Stimulated activated CD4-positive, alpha-beta T cell treated with anti-CD3 and anti-CD28 coated beads, TNF-alpha, amount 100 ng/mL, for 48 hours (primary cell): ENCODE measurements at places on chromosomes 5 and 9.

GRCh38 chr9:135874859-135875258, 32.5 kb downstream of the CAMSAP1 start:
- DNase-seq, result no peak

DNA sequence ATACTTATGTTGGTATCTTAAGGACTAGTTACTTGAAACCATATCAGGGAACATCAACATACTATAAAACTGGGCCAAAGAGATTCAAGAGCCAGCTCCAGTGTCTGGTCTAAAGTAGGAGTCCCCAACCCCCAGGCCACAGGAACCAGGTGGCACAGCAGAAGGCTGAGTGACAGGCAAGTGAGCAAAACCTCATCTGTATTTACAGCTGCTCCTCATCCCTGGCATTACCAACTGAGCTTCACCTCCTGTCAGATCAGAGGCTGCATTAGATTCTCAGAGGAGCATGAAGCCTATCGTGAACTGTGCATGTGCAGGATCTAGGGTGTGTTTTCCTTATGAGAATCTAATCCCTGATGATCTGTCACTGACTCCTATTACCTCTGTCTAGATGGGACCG, 581.6 kb upstream of the CDH9 start:
- DNase-seq, result no peak

- no peak for DNase-seq
Observed at GRCh38 chr9:34573599-34574325, 15.8 kb downstream of the CNTFR start.

GRCh38 chr9:89745601-89746376, 141.0 kb downstream of the GADD45G start:
- DNase-seq, result no peak

DNA sequence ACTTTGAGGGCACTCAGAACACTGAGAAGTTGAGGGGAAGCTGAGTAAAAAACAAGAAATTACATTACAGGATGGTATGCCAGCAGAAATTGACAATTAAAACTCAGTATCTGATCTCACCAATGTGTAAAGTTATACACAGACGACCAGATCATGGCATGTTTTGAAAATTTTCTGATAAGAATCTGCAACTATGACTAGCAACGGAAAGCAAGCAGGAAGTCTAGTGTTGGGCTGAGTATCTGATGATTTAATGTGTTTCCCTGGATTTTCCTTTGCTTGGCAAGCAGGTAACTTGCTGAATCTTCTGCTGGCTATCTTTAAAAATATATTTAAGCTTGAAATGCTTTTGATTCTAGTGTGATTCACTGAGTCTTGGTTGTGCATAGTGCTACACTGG, 5.2 kb upstream of the GCNT4 start:
- DNase-seq, result no peak

GRCh38 chr5:60507687-60508086, 192.3 kb downstream of the DEPDC1B start:
- no peak for DNase-seq

DNA sequence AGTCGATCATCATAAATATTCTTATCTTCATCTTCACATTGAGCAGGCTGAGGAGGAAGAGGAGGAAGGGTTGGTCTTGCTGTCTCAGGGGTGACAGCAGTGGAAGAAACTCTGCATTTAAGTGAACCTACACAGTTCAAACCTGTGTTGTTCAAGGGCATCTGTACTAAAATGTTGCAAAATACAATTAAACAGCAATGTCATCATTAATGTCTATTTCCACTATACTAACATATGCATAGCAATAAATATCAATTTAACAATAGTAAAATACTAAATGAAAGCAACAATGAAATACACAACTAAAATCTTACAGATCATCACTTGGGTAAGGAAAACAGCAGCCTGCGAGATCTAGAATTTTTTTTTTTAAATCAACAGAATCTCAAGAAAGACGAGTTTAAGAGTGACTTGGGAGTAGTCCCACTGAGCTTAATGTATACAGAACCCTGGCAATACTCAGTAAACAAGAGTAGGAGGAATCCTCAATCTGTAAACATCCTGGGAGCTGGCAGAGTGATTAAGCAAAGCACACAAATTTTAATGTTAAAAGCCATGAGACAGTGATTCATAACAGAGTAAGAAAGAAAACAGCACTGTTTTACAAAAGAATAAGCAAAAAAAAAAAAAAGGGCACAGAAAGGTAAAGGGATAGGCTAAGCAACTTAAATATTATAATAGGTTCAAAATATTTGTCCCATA, 10.0 kb downstream of the HOMER1 start:
- DNase-seq, result no peak

DNA sequence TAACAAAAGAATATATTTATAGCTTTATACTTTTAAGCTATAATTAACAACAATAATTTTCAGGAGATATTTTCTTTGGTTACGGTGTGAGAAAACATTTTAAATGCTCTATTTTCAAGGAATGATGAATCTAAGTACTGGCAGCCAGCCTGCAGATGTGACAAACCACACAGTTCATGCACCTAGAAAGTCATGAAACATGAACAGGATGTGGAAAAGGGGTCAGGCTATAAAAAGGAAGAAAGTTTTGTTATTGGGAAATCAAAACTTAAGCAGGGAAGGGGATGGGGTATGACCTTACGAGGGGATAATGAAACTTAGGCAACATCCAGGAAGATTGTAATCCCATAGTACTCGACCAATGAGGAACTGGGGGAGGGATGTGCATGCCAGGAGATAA, 508.7 kb upstream of the GRAMD2B start:
- no peak for DNase-seq

GRCh38 chr5:41856644-41857491, 13.4 kb downstream of the OXCT1 start:
- DNase-seq, result no peak

DNA sequence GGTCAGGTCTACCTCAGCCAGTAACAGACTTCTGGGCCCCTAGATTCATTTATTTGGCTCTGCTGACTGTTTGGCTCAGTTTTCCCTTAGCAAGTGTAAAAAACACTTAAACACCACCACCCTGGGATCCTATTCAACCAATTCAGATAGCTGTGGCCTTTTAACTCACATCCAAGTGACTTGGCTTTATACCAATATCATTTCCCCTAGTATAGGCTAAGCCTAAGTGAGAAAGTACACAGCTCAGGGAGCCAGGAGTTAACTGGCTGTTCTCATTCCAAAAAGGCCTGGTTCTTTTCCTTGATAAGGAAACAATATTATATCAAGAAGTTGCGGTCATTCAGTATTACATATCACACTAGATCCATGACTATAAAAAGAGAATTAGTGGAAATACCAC, 163.5 kb downstream of the ARL15 start:
- no peak for DNase-seq

DNA sequence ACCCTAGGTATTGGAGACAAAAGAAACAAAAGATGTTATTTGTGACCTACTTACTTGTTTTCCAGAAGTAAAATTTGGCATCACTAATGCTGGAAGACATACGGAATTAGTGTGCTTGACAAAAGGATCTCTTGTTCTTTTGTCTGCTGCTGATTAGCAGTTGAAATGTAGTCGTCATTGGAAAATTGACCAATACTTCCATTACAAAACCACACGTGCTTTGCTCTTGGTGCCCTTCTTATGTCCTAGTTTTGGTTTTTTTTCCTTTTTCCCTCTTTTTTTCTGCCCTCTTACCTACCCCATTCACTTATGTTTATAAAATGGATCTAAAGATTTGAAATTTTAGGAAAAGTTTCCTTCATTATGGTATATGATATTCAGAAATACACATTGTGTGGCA, 197.4 kb downstream of the FER start:
- no peak for DNase-seq

- DNase-seq, result no peak
Observed at GRCh38 chr5:101977729-101978345, 318.2 kb downstream of the SLCO4C1 start.

DNA sequence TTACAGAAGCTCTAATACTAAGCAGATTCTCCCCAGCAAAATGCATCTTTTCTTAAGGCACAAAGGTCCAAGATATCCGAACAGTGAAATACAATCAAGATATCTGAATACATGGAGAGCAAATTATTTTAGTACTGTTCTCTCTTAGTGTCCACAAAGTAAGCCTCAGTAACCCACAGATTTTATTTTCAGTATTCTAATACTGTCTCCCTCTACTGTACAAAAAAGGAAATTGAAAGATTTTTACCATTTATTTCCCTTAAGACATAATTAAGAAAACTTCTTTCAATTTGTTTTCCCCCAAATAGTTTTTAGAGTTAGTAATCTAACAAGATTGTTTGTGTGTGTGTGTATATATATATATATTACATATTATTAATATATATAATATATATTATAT, 24.7 kb upstream of the NOL6 start:
- no peak for DNase-seq

DNA sequence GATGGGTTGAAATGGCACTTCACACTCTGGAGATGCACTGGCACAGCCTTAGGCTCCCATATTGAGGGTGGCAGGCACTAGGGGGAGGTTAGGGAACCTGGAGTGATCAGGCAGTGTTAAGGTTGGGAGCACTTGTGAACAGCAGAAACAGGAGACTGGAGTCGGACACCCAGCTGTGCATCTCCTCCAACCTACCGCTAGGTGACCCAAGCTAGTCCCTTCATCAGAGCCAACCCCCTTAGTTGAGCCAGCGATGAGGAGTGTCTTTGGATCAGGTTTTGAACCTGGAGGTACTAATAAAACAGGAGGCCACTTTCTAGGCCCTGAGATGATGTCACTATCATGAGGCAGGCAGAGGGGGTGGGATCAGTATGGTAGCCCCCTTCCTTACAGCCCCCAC, 1.7 kb downstream of the ACTL7B start:
- DNase-seq, result no peak

DNA sequence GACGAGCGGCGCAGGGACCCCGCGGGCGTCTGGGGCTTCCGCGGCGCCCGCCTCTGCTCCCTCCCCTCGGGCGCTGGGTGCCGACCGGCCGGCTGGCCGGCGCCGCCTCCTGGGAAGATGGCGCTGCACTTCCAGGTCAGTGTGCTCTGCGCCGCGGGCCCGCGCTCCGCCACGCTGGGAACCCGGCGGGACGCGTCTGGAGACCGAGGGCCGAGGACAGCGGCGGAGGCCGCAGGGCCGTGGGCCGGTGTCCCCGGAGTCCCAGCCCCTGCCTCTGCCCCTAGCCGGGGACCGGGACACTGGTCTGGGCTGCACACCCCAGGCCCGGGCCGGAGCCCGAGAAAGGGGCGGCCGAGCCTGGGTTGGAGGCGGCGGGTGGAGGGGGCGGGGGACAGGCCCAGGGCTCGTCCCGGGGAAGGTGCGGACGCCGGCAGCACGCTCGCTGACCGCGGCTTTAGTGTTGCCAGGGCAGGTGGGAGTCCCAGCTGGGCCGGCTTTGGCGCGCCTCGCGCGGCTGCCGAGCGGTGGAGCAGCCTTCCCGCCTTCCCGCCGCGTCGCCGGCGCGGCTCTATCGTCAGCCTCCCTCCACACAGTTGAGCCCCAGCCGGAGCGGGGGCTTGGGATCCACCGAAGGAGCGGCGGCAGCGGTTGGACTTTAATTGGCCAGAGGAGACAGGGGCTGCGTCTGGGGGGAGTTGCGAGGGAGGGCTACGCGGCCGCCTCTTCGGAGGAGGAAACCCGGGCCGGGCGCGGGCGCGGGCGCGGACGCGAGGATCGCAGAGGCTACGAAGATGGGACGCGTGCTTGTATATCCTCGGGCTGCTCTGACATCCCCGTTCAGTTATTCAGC, at the start of gene RANBP17:
Gene RANBP17, plus strand, starts transcription at position 102 of the 850 bp plus-strand sequence.
- no peak for DNase-seq

DNA sequence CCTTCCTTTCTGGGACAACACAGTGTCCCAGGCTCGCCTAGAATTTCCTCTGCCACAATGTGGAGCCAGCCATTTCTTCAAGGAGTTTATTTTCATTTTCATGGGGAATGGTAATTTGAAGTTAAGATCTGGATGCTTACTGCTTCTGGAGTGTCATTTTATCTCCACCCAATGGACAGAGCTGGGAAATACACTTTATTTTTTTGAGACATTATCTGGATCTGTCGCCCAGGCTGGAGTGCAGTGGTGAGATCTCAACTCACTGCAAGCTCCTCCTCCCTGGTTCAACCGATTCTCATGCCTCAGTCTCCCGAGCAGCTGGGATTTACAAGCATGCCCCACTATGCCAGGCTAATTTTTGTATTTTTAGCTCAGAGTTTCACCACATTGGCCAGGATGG, 12.7 kb upstream of the THG1L start:
- DNase-seq, result no peak
